ENCODE measurements at places on chromosomes 1 and 21.

- no peak for DNase-seq
Observed at GRCh38 chr1:163974120-163974519, 584.9 kb upstream of the PBX1 start.

DNA sequence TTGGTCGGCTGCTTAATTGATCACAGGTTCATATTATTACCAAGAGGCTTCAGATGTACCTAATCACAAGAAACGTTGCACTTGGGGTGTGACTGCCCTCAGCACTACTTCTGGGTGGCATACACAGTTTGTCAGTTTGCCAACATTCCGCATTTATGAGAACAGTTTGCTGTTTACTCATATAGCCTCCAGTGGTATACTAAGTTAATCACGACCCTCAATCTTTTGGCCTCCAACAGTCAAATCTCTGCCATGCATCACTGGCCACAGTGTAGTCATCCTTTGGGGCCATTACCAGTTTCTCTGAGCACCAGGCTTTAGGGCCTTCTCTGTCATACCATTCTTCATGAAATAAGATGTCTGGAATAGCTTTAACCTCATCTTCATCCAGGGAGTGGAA, 62.8 kb upstream of the BCL9 start:
- DNase-seq = no peak

- no peak for DNase-seq
Observed at GRCh38 chr1:192489748-192490147, 85.8 kb upstream of the RGS1 start.

GRCh38 chr1:240008298-240008697, 83.4 kb upstream of the FMN2 start:
- DNase-seq = no peak

- DNase-seq = no peak
Observed at GRCh38 chr1:118556936-118557335, 371.9 kb upstream of the SPAG17 start.

GRCh38 chr1:155872527-155872926, 13.2 kb downstream of the SYT11 start:
- no peak for DNase-seq

DNA sequence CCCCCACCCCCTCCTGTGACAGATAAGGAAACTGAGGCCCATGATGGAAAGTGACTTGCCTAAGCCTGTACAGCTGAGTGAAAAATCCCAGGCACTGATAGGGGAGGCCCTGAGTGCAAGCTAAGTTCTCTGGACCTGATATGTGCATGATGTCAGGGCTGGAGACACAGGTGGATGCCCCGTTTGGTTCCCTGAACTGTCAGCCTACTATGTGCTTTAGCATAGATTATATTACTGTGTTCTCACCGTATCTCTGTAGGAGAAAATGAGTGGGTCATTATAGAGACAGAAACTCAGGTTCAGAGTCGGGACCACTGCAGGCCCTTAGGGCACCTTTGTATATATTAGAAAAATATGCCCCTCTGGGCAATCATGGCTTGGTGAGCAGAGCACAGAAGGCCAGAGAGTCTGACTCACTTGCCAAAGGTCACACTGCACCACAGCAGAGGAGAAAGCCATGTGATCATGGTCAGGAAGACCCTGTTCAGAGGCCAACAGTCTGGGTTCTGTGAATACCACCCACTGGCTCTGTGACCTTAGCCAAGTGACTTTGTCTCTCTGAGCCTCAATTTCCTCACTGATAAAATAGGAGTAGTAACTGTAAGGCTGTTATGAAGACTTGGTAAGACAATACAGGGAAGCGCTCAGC, 145.8 kb upstream of the WNT4 start:
- DNase-seq = no peak

DNA sequence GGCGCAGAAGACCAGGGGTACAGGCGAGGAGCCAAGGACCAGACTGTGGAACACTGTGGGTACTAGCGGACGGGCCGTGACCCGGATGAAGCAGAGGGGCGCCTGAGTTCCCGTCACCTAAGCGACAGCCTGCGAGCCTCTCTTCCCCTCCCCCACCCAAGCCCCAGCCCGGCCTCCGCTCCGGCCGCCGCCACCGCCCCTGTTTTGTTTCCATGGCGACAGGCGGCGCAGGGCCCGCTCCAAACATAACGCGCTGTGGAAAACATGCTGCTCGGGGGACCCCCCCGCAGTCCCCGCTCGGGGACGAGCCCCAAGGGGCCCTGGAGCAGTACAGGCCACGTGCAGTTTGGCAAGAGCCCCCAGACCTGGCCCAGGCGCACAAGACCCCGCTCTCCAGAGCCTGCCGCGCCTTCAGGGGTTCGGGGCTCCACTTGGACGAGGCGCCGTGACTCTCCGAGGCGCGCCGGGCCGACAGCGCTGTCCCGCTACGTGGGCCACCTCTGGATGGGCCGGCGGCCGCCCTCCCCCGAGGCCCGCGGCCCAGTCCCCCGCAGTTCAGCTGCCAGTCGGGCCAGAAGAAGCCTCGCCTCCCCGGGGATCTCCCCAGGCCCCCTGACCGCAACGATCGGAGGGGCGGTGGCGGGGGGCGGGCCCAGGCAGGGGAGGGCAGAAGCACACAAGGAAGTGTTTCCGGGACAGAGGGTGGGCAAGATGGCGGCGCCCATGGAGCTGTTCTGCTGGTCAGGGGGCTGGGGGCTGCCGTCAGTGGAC, at the start of gene MTX1:
MTX1 (plus strand) TSS at position 155 of the 771 bp plus-strand sequence; CDS start at position 265, 110 bp downstream.
- DNase-seq = peak; percentile 82

Measured in activated effector memory CD4-positive, alpha-beta T cell treated with Interleukin-2 at 50 U/mL for 16 hours (primary cell).